ENCODE measurements at places on chromosomes 11 and 22.

DNA sequence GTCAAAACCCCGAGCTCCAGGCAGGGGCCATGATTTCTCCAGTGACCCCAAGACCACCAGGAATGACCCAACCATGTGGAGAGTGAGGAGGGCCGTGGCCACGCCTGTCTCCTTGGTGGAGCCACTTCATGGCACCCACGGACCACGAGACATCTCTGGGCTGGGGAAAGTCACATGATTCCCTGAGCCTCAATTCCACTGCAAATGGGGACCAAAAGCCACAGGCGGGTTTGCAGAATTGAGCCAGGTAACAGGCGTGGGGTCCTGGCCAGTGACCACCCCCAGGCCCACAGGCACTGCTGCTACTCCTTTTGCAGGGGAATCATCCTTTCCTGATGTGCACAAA, 178.9 kb downstream of the CTTN start:
- no peak for DNase-seq

DNA sequence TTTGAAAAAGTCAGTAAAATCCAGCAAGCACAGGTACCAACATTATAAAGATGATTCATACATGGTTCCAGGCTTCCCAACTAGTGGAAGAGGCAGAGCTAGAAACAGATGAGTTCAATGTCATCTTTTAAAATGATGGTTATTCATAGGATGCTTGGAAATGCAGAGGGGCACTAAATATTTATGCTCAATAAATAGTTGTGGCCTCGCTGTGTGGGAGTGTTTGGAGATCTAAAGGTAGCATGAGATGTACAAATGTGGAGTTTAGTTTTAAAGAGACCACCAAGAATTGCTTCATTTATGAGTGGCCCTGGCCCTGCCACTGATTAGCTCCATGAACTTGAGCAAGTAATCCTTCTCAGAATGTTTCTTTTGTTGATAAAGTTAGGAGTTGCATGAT, 182.2 kb downstream of the ETS1 start:
- DNase-seq, result no peak

- DNase-seq, result no peak
Observed at GRCh38 chr22:49715450-49715849, 112.2 kb downstream of the BRD1 start.

DNA sequence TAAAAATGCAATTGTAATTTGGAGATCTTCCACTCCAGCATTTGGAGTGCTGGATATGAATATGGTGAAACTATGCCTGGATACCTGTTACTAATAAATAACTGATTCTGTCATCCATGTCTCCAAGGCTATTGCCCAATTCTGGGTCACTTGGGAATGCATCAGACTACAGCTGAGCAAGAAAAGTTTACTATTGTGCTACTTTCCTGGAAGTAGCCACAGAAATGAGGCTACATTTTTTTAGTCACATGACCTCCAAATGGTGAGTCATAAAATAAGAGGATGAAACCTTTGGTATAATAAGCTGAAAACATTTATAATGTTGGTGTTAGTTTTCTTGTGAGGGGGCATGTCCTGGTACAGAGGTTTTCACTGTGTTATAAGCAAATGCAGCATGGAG, 44.4 kb downstream of the DCDC1 start:
- peak; percentile 47 for DNase-seq

DNA sequence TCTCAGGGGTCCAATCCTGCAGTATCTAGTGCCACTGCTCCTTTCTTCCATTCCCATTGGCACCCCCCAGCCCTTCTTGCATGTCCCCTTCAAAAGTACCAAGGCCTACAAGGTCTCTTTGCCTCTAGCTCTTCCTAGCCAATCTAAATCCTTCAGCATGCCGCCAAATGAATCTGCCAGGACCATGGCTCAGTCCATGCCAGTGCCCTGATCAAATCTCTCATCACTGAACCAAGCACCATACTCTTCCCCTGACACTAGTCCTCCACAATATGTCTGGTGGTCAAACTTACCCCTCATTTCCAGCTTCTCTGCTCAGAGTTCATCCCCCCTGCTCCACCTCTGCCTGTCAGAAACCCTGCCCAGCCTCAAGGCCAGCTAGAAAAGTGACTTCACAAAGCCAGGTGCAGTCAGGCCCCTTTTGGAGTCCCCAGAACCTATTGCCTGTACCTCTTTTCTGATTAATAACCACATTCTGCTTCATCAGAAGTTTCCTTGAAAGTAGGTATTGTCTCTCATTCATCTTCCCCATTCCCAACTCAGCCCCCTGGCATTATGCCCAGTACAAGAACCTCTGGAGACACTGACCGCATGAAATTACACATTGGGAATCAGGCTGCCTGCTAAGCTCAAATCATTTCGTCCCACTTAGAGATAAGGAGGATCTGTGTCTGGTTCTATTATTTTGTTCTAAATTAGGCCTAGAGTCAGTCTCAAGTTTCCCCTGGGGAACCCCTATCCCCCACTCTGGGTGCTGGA, 11.4 kb downstream of the FEN1 start:
- DNase-seq, result no peak
